ENCODE measurements at places on chromosomes 4 and X.

DNA sequence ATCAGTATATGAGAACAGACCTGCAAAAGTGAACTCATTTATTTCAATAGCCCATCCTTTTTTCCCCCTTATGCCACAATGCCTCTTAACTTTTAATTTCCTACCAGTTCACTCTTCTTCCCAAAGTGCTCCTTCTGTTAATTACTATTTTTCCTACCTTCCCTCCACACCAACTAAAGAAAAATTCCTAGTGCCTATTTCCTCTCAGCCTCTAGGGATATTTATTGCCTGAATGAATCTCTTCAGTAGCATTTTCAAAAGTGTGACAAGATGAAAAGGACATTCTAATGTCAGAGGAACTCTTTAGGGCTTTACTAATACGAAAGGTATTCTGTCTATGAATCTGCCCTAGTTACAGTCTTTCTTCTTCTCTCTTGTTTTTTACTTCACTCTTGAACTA, 181.1 kb upstream of the SPRY1 start:
- DNase-seq: no peak

GRCh38 chr4:94006932-94007331, 178.4 kb downstream of the ATOH1 start:
- no peak for DNase-seq

- DNase-seq: no peak
Observed at GRCh38 chr4:3393171-3393570, 48.6 kb upstream of the HGFAC start.

GRCh38 chr4:94469221-94469784, 17.6 kb downstream of the PDLIM5 start:
- DNase-seq: no peak

DNA sequence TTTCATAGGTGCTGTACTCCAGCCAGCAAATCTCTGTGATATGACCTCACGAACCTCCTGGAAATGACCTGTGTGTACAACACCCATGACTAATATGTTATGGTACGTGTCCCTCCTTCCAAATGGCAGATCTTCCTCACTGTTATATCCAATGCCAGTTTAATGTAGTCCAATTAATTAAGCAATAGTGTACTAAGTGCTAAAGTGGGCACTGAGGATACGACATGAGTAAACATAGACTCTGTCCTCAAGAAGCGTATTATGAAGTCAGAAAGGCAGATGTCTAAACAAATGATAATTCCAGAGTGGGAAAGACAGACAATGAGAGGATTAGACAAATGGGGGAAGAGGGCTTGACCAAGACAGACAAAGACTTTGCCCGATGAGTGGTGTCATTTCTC, 33.9 kb downstream of the GPRIN3 start:
- no peak for DNase-seq

DNA sequence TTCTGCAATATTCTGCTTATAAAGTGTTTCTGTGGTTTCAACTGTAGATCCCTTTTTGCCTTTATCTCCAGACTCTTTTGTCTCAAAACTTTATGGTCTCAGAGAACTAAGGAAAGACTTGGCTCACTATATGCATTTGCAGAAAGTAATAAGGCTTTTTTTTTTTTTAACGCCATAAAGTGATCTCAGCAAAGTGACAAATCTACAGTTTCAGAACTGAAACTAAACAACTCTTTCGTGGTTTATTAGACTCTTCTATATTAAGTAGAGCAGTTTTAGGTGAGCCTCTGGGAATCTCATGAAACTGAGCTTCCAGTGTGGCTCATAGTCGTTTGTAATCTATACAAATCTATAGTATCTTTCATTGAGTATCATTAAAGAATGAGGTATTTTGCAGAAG, 15.3 kb downstream of the ATP7A start:
- no peak for DNase-seq

GRCh38 chr4:1405254-1405635, 997 bp downstream of the NKX1-1 start:
- no peak for DNase-seq

GRCh38 chr4:20252656-20253282, 1.1 kb downstream of the SLIT2 start:
- no peak for DNase-seq

DNA sequence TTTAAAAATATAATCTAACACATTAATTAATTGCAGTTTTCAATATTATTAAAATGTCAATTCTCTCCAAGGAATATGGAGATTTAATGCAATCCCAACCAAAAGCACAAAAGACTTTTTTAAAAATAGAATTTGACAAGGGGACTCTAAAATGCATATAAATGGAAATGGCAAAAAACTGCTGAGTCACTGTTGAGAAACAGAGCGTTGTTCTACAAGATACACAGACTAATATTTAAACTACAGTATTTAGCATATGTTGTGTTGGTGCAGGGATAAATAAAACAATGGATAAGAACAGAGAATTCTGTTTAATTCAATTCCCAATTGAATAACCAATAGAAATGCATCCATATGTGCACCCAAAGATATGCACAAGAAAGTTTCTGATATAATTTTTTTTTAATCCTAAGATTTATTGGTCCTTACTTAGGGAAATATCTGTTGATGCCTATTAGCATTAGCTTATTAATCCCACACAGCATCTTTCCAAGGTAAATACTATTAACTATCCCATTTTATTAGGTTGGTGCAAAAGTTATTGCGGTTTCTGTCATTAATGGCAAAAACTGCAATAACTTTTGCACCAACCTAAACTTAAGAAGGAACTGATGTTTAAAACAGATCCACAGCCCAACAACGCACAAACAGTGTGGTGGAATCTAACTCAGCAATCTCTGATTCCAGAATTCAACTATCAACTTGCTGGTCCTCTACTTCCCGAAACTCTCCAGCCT, 86.8 kb upstream of the VEGFC start:
- no peak for DNase-seq

GRCh38 chr4:122689972-122690371, 42.5 kb upstream of the BBS12 start:
- no peak for DNase-seq

DNA sequence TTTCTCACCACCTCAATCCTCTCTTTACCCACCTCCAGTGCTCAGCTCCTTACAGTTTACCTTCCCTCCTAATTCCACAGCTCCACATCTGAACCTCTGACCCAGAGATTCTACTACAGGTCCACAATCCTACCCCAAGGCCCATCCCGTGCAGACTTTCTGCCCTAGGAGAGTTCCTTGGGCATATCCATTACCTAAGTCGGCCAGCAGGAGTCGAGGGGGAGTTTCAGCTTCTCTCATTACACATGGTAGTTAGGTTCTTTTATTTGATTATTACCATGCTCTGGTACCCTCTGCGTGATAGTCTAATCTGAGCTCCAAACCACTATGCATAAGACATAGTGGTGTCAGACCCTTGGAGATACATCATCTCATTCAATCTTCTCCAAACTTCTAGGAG, 117.9 kb downstream of the SH3RF1 start:
- DNase-seq: no peak

DNA sequence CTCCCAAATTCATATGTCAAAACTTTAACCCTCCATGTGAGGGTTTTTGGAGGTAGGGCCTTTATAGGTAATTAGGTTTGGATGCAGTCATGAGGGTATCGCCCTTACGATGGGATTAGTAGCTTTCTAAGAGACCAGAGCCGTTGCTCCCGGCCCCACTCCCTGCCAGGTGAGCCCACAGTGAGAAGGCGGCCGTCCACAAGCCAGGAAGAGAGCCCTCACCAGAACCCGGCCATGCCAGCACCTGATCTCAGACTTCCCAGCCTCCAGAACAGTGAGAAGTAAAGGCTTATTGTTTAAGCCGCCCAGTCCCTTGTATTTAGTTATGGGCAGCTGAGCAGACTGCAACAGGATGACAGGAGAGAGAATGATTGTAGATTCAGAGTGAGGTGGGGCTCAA, 40.8 kb downstream of the DCTD start:
- DNase-seq: no peak

DNA sequence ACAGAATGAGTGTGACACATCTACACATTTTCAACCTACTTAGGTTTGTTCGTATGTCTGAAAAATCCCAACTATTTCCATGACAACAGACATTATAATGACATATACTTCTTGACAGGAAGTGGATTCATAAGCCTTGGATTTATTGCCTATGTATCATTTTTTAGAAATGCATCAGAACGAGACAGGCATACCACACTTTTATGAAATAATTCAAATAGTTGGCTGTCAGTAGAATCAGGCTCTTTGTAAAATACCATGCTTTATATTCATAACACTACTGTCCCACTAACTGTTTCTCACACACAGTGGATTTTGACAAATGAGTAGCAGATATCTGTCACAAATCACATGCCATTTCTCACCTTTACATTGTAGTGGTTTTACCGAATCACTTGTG, 173.2 kb downstream of the BEND2 start:
- DNase-seq: no peak

- no peak for DNase-seq
Observed at GRCh38 chr4:100009490-100009889, 59.4 kb upstream of the H2AZ1 start.

- DNase-seq: no peak
Observed at GRCh38 chrX:136689436-136689835, 41.5 kb downstream of the CD40LG start.

GRCh38 chrX:83077606-83078005, 430.5 kb upstream of the POU3F4 start:
- no peak for DNase-seq

DNA sequence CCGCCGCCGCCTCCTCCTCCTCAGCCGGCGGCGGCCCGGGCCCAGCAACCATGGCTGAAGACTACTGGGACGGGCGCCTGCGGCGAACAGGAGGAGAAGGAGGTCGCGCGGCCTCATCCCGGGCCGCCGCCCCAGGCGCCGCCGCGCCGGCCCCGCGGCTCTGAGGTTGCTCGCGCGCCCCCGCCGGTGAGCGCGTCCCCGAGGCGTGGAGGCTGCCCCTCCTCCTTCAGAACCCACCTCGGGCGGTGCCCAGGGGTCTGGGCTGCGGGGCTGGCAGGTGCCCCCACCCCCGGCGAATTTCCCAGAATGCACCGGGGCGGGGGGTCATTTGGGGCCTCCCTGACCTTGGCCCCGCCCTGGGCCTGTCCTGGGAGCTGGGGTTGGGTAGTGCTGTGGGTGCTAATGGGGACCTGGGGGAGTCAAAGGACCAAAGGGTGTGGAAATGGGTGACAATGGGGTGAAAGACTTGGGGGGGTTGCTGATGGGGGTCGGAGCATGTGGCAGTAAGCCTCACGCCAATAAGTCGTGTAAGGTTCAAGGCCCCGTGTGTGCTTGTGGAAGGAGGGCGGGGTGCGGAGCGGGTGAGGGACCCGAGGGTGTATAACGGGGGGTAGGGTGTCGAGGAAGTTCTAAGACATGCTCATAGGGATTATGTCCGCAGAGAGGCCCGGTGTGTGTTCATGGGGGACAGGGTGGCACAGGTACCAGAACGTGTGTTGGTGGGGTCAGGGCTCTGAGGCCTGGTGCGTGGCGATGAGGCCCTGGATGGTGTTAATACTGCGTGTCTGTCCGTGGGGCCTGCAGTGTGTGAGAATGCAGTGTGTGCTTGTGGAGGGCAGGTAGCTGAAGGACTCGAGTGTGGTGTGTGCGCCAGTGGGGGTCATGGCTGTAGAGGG, 687 bp downstream of the CDK16 start:
- no peak for DNase-seq

- no peak for DNase-seq
Observed at GRCh38 chrX:95058815-95059214, 1384.8 kb downstream of the FAM133A start.

DNA sequence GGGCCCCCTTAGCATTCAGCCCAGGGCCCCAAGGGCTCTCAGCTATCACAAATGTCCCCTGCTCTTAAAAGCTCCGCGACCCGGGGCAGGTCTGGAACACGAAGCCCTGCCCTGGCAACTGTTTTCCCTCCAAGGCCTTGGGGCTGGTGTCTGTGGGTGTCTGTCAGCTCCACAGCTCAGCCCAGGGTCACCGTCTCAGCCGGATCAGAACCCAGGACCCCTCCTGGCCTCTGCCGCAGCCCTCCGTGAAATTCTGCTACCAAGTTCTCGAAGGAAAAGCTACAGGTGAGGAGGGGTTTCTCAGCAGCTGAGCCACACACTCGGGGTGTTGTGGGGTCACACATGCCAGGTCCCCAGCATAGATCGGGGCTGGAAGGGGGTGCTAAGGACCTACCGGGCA, 61.2 kb downstream of the ACOX3 start:
- no peak for DNase-seq

DNA sequence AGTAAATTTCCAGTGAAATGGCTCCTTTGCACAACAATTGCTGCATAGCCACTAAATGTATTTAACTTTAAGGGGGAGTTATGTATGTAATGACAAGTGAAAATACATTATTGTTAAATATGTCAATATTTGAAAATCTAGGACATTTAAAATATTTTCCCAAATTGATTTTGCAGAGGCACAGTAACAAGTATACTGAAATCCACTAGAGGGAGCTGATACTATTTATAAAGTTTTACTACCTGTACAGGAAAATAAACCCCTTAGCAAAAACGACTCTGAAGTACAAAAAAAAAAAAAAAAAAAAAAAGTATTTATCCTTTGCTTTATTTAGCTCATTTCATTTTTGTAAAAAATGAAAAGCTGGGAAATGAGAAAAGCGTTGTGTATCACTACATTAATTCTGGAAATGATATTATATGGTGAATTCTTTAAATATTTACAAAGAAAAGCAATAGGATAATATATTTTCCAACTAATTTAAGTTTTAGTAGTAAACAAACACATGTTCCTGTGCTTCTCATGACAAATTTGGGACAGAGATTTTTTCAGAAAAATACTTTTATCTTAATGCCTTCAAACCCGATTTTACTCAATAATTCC, 727.7 kb downstream of the DMD start:
- peak; percentile 1 for DNase-seq

GRCh38 chr4:51923343-51923742, 80.4 kb downstream of the DCUN1D4 start:
- DNase-seq: no peak

- no peak for DNase-seq
Observed at GRCh38 chrX:87873347-87873941, 355.8 kb downstream of the KLHL4 start.

- DNase-seq: no peak
Observed at GRCh38 chr4:159413306-159413943, 310.5 kb downstream of the RAPGEF2 start.

DNA sequence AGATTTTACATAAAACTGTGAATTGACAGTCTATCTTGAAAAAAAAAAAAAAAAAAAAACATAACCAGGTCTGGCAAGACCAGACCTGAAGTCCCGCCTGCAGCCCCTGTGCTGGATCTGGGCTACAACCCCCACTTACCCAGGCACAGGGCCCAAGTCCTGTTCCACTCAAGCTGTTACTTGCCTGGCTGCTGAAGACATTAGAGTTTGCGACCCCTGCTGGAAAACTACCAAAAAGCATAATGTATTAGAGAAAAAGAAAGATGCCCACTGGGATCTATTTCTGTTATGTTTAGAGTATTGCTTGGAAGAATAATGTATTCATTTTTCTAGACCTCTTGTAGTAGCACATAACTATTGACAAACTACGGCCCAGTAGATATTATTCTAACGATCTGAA, 4.7 kb downstream of the HS3ST1 start:
- DNase-seq: no peak

GRCh38 chr4:88104902-88105610, 53.4 kb downstream of the ABCG2 start:
- no peak for DNase-seq

DNA sequence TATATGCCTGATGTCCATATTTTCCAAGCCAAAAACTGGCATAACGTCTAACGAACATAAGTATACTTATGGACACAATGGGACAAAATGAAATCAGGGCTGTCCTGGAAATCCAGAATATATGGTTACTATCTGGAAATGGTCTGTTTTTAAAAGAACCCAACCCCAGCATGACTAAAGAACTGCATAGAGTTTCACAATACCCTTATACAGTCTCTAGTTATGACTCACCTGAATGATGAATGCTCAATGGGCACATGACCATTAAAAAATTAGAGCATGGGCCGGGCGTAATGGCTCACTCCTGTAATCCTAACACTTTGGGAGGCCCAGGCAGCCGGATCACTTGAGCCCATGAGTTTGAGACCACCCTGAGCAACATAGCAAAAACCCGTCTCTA, 31.8 kb downstream of the AMMECR1 start:
- no peak for DNase-seq
